Nasal cavity respiratory epithelium epithelial cell of viscerocranial mucosa (primary cell): ENCODE measurements at places on chromosomes 3 and 15. TPM values are rescaled to one million over a fixed set of nuclear protein-coding genes. Genes with fewer than 3 reads are reported as not detected.

The INSYN1 gene
- 1.5 and 1.7 TPM in 2 replicates for total RNA-seq

The C3orf20 gene
- total RNA-seq = not detected in 2 replicates

The PDZRN3 gene
- 0.21 and 0.34 TPM in 2 replicates for total RNA-seq

The MOBP gene
- total RNA-seq = not detected in 2 replicates

The PTH1R gene
- total RNA-seq = not detected in 2 replicates

The RTP3 gene
- total RNA-seq = not detected in 2 replicates
